ENCODE measurements at places on chromosomes 3 and 15. TPM values are rescaled to one million over a fixed set of nuclear protein-coding genes. Genes with fewer than 3 reads are reported as not detected.
A peak's percentile ranks its signal among the peaks of the same experiment; 100 is the strongest.

DNA sequence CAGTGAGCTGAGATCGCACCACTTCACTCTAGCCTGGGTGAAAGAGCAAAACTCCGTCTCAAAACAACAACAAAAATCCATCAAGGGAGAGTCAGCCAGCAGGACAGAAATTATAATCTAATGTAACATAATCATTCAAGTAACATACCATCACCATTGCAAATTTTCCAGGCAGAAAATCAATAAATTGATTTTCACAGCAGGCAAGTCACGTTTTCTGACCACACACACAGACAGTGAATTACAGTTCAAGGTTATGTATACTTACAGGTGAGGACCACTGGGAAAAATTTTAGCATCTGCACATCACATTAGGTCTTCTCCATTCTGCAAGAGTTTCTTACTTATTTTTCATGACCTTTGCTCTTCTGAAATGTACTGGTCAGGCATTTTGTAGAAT is 29.9 kb upstream of the NPAP1 start:
- no peak for DNase-seq

- DNase-seq: no peak
Measured at GRCh38 chr3:144181062-144181461, 209.4 kb downstream of the DIPK2A start.

DNA sequence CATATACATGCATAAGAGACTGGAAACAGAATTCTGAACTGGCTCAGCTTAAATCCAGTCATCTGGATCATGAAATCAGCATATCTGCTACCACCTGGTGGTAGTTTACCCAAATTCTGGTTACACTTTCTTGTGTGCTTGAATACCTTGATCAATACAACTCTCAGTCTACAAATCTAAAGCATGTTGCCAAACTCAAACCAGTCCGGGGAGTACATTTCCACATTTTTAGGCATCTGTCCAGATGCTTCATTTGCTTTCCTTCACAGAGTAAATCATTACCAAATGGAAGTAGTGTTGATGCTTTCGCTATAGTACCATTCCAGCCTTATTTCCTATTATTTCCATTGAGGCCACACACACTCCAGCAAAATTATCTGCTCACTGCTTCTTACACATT is 126.4 kb downstream of the P2RY1 start:
- no peak for DNase-seq

GRCh38 chr15:70238917-70239316 is 141.2 kb upstream of the TLE3 start:
- no peak for DNase-seq

DNA sequence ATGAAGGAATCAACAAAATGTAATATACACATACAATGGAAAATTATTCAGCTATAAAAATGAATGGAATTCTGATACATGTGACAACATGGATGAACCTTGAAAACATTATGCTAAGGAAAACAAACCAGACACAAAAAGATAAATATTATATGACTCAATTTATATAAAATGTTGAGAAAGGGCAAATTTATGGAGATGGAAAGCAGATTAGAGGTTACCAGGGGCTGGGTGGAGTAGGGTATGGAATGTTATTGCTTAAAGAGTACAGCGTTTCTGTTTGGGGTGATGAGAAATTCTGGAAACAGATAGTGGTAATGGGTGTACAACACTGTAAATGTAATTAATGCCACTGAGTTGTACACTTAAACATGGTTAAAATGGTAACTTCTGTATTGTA is 50.9 kb downstream of the EMC4 start:
- no peak for DNase-seq

DNA sequence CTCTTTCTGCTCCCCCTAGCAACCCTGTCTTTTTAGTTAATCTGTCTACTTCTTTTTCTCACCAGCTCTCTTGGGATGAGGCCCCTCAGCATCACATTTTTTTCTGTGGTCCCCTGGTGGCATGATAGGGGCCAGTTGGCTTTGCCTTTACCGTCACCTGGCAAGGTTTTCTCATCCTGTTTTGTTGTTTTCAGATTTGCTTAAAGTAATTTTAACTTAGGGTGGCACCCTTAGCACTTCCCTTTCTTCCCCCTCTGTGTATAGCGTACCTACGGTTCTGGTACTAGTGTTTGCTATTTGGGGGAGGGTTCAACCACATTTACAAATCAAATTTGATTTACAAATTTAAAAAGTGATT is 35.6 kb downstream of the PDCD6IP start:
- no peak for DNase-seq

- no peak for DNase-seq
Measured at GRCh38 chr3:67661089-67661488, 6.7 kb upstream of the SUCLG2 start.

- DNase-seq: no peak
Measured at GRCh38 chr3:24598695-24599470, 104.2 kb upstream of the THRB start.

DNA sequence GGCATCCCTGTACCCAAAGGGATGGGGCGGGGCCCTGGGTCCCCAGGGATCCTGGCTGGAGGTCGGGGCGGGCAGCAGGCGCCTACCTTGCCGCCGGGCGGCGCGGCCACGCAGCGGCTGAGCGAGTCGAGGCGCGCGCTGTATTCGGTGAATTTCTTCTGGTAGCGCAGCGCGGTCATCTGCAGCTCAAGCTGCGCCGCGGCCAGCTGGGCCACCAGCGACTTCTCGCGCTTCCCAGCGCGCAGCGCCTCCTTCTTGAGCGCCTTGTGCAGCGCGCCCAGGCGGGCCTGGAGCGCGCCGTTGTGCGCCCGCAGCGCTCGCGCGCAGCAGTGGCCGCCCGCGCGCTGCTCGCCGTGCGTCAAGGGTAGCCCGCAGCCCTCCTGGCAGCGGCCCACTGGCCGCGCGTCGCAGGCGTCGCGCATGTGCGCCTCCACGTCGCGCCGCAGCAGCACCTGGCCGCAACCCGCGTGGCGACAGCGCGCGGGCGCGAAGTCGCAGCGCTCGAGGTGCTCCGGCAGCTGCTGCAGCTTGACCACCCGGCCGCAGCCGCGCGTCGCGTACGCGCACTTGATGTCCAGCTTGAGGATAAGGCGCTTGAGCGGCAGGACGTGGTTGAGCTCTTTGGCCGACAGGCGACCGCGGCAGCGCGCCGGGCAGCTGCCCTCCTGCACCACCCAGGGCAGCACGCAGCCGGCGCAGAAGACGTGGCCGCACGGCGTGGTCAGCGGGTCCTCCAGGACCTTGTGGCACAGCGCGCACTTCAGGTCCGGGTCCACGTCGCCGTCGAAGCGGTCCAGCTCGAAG is 522 bp downstream of the PDZRN3 start:
- DNase-seq: no peak

DNA sequence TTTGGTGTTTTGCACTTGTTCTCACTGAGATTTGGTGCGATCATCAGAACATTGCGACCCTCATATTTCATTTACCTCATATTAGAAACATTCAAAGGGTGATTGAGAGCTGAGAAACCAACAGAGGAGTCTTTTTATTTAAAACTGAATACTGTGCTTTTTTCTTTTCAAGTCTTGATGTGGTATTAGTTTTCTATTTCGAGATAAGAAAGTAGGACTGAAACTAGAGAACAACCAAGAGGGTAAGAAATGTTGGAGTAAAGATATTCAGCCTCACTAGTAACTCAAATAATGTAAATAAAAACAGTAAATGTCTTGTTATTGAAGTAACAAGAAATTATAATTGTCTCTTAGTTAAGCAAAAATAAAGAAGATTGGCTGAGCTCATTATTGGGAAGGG is 26.5 kb downstream of the EFHB start:
- no peak for DNase-seq

DNA sequence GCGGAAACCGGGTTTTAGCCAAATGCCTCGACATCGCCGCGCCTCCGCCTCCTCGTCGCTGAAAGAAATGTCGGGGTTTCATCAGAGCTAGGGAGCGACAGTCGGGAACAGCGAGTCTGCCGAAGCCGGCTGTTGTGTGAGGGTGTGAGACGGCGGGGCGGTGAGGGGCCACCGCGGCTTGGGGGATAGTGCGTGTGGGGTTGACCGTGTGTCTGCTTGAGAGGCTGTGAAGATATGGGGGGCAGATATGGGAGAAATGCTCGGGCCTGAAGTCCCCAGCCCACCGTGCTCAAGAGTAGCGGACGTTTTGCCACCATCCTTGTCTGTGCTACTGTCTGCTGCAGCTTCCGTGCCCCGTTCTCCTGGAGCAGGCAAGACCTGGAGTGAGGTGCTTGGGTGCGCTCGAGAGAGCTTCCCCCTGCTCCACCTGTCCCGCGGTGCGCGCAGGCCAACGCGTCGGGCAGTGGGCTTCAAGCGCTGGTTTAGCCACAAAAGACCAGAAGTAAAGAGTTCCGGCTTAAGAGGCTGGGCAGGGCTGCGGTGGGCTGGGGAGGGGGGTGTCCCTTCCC is 716 bp upstream of the ISLR2 start:
- no peak for DNase-seq

- DNase-seq: peak; percentile 22
Measured at GRCh38 chr15:38254051-38254883, 1.6 kb downstream of the SPRED1 start.

DNA sequence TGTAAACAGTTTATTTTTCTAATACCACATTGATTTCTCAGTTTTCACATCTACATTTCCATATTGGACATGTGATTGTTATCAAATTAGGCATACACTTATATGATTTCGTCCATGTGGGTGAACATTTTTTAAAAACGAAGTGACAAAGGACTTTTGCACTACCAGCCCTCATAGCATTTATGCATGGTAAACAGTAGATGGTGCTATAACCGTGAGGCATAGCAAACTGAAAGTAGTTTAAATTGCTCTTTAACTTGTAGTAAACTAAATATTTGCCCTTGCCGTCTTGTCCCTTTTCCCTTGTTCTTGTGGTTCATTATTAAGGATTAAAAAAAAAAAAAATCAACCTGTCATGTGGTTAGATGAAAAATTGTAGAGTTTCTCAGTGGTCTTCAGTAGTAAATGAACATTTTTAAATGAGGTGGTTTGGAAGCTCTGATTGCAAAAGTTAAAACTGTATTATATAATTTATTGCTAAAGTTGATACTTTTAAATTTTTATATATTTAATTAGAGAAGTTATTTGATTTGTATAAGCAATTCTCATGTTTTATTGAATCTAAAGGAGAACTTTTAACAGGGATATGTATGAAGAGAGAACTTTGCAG is 24.0 kb downstream of the STX19 start:
- DNase-seq: no peak

DNA sequence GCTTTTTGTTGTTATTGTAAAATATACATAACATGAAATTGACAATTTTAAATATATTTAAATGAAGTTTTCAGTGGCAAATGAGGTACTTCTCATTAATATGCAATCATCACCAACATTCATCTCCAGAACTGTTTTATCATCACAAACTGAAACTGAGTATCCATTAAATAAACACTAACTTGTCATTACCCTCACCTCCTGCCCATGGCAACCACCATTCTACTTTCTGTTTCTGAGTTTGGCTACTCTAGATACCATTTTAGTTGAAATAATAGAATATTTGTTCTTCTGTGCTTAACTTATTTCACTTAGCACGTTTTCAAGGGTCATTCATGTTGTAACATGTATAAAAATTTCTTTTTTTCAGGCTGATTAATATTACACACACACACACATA is 834.3 kb downstream of the PLOD2 start:
- no peak for DNase-seq

DNA sequence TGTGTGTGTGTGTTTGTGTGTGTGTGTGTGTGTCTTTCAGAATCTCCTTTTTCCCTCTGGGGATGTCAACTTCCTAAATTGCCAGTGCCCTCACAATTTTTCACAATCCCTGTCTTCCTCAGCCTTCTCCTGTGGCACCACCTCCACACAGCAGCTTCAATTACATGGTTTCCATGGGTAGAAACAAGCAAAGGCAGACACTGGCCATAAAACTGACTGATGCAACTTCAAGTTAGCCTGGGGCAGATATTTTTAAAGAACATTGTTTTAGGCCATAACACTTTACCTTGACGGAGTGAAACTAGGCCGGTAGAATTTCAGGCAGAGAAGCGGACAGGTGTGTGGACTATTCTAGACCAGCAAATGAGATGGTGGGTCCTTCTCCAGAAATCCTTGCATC is 405.8 kb upstream of the SUCLG2 start:
- DNase-seq: no peak

- no peak for DNase-seq
Measured at GRCh38 chr3:66401157-66401550, 99.7 kb downstream of the LRIG1 start.

- no peak for DNase-seq
Measured at GRCh38 chr3:47849699-47850563, 47.0 kb downstream of the DHX30 start.

DNA sequence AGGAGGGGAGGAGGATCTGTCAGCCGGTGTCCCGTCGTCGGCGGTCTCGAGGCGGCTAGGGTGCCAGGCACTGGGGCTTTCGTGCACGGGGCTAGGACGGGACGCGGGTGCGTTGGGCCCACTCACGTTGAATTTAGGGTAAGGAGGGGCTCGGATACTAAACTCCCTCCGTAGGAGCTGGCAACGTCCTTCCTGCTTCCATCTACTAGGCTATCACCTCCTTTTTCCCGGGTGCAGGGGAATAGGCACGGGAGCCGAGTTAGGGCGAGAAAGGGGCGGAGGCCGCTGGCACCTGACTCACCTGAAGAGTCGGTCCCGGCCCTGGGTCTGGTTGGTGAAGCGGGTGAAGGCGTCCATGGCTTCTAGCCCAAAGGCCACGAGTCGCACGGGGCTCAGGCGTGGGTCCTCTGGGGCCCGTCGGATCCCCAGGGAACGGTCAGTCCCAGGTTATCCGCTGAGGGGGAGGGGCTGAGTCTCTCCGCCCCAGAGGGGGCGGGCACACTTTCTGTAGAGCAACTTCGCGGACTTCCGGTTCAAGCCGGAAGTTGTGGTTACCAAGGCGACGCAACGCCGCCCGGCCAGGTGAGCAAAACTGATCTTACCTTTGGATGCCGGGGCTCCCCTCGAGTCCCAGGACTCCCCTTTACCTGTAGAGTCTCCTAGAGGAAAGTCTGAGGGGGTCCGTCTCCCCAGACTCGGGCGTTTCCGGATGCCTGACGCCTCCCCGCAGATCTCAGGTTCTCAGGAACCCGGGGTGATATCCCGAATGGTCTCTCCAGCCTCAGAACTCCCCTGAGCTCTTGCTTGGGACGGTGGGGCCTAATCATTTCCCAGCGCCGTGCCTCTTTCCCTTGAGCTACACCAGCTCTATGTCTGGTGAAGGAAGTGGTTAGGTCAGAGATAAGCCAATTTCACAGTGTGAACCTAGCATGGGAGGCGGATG is at the start of the genes PEX11A and WDR93:
Gene PEX11A (minus strand): TSS at position 479 of the 943 bp plus-strand sequence. CDS start 122 bp downstream, at position 357.
Gene WDR93 (plus strand): TSS at position 536 of the 943 bp plus-strand sequence. CDS start 10,936 bp downstream, outside the sequence.
- no peak for DNase-seq

Gene STRIT1
- 2.1 TPM for polyA plus RNA-seq

Gene PRSS50
- 1.1 TPM for polyA plus RNA-seq

Gene LMCD1
- 28.6 TPM for polyA plus RNA-seq

Gene CCDC54
- 0.13 TPM for polyA plus RNA-seq

Gene ITIH3
- polyA plus RNA-seq: 8.2 TPM

Gene CMTM7
- 43.0 TPM for polyA plus RNA-seq

Gene PROK2
- not detected for polyA plus RNA-seq

Gene ANKRD34C
- 0.08 TPM for polyA plus RNA-seq

Data from left renal cortex interstitium (tissue), 4 donors.